GM23248 (cell line): ENCODE measurements at places on chromosomes 1 and 21.
A peak's percentile ranks its signal among the peaks of the same experiment; 100 is the strongest.

DNA sequence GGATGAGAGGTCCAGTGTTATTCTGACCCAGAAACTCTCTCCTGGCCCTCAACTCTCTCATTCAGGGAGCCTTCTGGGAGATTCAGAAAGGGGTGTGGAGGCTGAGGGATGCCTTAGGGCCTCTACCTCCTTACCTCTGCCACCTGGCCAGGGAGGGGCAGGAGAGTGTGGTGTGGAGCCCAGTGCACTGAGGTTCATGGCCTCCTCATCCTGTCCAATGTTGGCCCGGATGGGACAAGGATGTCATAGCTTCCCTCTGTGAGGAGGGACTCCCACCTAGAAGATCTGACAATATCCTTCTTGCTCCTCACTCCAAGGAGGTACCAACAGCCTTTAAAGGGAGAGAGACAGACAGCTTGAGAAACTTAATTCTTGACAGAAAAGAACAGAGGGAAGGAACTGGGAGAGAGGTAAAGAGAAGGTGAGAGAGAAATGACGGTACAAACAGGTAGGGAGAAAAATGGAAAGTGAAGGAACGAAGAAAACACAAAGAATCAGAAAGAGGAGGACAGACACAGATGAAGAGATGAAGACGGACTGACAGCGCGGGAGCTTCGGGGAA lies 779 bp downstream of the BEND5 start:
- no peak for DNase-seq

- DNase-seq = peak; percentile 16
Measured at GRCh38 chr1:153921080-153921802, 1.5 kb downstream of the GATAD2B start.

DNA sequence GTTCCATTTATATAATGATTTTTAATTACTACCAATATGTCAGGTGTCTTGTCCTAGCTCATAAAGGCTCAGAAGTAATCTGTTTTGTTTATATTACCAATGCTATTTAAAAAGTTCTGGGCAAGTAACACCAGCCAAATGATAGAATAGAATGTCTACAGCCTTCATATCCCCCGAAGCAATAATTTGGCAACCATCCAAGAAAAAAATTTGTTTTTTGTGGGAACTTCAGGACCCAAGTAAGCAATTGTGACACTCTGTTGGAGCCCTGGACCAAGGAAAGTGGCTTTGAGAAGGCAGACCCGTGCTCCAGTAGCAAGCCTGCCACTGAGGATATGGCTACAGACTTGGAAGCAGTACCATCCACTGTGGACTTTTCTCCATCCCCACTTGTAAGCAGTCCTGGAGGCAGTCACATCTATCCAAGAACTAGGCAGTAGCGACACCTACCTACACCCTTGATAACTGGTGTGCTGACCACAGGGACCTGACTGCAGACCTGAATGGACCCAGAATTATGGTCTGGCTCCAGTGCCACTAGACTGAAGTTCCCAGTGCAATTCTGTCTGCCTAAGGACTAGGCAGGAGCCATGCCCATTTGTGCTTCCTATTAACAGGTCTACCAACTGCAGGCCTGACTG lies 870.7 kb upstream of the ADGRL2 start:
- DNase-seq = no peak

- DNase-seq = peak; percentile 38
Measured at GRCh38 chr1:93976291-93976690, 67.1 kb upstream of the GCLM start.

DNA sequence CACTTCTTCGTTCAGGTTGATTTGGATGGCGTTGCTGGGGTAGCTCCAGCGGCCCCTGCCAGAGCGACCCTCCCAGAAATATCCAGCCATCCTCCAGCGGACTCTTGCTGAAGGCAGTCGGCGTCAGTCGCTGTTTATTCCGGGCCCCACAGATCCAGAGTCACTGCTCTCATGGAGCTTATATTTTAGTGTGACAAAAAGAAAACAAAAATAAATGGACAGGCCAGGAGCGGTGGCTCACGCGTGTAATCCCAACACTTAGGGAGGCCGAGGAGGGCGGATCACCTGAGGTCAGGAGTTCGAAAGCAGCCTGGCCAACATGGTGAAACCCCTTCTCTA lies 791 bp upstream of the CFAP298 start:
- DNase-seq = no peak

DNA sequence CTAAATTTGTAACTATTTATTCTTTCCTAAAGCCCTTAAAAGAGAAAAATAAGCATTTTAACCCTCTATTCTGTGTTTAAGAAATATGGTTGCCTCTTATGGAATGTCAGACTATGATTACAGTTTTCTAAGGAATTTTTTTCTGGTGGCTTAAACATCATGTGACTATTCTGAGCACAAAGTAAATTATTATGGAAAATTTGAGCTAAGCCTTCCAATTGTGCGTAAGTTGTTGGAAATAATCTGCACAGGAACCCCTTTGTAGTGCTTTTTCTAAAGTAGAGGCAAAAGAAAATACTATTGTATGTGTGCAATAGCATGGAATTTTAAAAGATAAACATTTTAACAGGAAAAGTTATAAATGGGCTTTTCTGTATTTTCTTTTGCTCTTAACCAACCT lies 254.8 kb downstream of the PBX1 start:
- no peak for DNase-seq

- no peak for DNase-seq
Measured at GRCh38 chr1:54401799-54402198, 4.4 kb downstream of the SSBP3 start.

GRCh38 chr1:31366796-31367195 lies 6.1 kb downstream of the FABP3 start:
- no peak for DNase-seq

- no peak for DNase-seq
Measured at GRCh38 chr1:162903246-162903645, 42.3 kb upstream of the CCDC190 start.

GRCh38 chr1:170356585-170356984 lies 175.4 kb upstream of the GORAB start:
- DNase-seq = no peak

GRCh38 chr1:91689641-91690481 lies 189.2 kb downstream of the CDC7 start:
- DNase-seq = peak; percentile 34

DNA sequence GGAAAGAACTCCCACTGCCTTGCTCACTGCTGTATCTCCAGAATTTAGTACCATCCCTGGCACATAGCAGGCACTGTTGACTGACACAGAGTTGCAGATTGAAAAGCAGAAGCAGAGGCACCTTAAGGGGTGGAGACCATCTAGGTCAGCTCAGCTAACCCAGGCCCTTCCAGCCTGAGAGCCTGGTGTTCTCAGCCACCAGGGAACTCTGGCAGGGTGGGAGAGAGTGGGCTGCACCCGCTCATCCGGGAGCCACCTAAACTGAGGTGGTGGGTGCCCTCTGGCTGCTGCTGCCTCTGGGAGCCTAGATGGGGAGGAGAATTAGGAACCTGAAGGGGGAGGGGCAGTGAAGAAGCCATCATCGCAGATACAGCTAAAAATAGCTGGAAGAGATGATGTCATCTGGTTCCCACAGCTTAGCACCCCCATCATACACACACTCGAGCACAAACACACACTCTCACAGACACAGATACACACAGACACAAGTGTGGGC lies 1.5 kb upstream of the TSPAN1 start:
- peak; percentile 63 for DNase-seq

DNA sequence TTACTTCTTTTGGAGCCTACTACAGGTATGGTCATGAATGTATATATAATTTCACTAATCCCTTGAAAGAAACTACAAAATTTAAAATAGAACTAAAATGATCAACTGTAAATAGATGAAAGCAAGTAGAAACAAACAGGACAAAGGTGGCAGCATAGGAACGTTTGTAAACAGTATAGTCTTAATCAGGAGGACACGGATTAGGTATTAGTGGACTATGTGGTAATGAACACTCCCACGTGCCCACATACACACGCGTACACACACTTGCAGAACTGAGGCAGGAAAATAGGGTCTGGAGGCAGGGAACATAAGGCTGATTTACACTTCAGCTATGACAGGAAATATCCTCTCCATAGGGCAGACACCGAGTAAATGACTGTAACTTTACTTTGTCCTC lies 1397.8 kb downstream of the NCAM2 start:
- DNase-seq = no peak

- no peak for DNase-seq
Measured at GRCh38 chr1:187985897-187986654, 1157.3 kb downstream of the PLA2G4A start.

GRCh38 chr1:169809370-169810095 lies 14.8 kb upstream of the METTL18 start:
- peak; percentile 60 for DNase-seq

DNA sequence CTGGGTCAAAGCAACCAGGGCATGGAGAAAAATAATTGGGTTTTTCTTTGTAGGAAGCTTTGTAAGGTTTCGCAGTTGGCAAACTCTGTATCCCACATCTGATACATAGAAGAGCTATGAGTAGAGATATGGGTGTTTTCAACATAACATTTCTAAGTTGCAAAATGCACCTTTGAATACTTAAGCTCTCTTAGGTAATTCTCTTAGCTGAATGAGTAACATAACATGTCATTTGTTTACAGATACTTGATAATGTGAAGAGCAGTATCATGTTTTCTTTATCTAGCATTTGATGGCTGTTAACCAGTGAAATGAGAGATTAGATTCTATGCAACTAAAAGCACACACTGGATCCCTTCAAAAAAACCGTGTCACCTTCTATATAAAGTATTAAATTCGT lies 21.6 kb downstream of the RAVER2 start:
- DNase-seq = no peak

GRCh38 chr1:226064816-226065248 lies 2.3 kb downstream of the H3-3A start:
- DNase-seq = peak; percentile 82

DNA sequence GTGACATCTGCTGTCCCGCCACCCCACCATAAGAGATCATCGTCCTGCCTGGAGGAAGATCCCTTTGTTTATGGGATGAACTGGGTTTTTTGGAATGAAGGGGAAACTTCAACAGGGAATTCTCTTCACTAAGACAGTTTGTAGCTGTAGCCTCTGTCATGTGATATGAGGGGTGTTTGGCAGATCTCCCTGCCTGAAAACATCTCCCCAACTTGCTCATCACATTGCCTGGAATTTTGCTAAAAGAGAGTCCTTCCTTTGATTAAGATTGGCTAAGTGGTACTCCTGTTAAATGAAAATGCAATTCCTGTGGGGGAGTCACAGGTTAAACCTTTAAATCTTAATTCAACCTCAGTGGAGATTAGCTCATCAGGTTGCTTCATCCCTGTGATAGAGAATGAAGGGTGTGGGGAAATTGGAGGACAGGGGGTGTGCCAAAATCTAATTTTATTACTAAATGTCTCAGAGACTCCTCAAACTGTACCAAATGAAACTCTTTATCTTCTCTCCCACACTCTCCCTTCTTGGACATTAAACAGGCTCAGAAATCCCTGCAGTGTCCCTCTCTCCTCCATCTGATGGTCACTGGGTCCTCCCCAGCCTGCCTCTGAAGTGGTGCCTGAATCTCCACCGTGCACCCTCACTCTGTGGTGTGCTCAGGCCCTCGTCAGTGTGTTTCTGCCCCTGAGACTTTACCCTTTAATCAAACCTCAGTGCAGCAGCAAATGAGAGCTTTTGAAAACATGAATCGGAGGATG lies 54.8 kb downstream of the IER5 start:
- DNase-seq = no peak

DNA sequence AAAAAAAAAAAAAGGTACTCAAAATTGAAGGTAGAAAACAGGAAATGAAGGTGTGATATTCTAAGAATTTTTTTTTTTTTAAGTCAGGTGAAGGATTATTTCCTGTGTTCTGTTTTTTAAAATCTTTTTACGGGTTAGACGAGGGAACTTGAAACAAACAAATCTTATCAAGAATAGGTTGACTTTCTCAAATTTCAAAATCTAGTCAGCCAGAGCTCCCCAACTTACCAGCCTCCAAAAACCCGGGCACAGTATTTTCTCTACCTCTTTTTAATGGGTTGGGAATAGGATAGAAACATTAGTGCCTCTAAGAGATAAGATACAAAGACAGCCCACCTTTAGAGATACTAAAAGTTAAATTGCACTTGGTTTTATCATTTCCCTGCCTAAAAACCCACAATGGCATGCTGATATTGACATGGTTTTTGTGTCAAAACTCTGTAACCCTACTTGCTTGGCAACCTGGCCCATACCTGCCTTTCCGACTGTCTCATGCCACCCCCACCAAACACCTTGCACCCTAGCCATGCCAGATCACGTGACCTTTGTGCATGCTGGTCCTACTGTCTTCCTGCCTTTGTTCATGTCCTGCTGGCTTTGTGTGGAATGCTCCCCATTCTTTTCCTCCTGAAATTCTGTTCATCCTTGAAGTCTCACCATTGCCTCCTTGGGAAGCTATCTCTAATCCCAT lies 4.2 kb downstream of the RCAN3 start:
- DNase-seq = no peak

DNA sequence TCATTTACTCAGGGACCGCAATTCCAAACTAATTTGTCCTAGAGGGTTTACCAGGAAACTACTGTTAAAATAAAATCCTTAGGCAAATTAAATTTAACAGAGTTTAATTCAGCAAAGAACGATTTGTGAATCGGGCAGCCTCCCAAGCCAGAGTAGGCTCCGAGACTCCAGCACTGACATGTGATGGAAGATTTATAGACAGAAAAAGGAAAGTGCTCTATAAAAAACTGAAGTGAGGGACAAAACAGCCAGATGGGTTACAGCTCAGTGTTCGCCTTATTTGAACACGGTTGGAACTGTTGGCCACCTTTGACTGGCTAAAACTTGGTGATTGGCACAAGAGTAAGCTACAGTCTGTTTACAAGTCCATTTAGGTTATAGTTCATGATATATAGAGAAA lies 35.2 kb upstream of the RCSD1 start:
- no peak for DNase-seq

GRCh38 chr1:230143534-230143933 lies 76.5 kb downstream of the GALNT2 start:
- no peak for DNase-seq

DNA sequence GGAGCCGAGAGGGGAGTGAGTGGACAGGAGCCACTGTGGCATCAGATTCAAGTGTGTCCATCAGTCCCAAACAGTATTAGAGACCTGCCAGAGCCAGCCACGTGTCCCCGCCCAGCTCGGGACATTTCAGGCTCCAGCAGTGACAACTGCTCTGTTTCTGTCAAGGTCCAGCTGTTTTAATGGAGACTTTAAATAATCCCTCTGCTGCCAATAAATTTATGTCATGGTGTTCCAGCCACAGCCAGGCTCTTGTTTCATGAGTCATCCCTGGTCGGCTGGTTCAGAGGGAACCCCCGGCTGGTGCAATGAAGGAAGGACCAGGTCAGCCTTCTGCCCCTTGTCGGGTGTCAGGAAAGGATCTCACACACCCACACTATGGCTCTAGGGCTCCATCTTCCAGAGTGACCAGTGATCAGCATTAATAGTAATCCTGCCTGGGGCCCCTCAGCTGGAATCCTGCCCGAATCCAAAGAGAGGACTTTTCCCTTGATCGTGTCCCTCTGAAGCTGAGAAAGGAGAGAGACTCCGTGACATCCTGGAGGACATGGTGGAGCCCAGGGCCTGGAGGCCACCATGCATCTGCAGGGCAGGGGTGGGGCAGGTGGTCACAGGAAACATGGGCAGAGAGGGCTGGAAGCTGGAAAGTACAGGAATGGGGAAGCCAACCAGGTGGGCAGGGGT lies 197.3 kb downstream of the MATN1 start:
- DNase-seq = peak; percentile 89
